ENCODE measurements at places on chromosomes 12 and 14.

DNA sequence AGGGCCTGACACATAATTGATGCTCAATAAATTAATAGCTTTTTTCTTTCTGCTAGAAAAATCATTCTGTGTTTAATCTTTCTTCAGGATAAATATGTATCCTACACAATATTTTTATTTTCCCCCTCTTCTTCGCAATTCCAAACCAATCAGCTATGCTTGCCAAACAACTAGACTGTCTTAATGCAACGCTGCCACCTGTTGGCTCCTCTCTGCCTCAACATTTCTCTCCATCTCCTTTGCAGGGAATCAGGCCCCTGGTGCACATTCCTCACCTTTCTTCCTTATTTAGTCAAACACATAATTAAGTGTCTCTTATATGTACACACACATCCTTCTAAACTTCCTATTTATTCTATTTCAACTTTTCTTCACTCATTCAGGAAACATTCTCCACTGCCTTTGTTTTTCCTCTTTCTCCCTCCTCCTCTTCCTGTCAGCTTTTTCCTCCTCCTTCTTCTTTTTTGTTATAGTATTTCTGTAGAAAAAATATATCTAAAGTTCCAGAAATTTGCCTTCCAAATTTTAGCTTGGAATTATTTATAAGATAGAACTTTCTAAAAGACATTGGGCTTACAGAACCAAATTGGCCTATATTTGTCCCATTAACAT, 406.0 kb downstream of the PRKD1 start:
- peak; percentile 29 for DNase-seq

DNA sequence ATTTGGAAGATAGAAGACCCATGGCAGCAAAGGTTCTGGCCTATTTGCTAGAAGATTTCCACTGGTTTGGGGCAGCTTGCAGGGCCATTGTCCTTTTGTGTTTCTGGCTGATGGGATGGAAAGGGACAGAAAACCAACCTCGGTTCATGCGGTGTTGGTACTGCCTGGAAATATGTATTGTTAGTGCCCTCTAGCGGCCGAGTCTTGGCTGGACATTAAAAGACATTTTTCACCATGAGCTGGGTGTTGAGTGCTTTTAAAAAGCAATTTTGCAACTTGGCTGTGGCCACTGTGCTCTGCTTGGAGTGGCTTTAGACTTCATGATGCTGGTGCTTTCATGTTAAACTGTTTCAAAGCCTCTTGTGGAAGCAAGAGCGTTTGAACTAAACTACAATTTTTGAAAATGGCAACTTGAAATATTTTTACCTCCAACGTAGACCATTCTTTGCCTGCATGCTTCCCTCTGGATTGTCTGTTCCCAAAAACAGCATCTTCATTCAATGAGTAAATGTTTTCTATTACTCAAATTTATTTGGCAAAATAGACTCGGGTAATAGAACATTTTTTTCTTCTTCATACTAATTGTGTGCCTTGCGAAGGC, 102.7 kb upstream of the TBX5 start:
- peak; percentile 5 for DNase-seq

GRCh38 chr12:121773011-121773777, 20.3 kb downstream of the RHOF start:
- DNase-seq: no peak

DNA sequence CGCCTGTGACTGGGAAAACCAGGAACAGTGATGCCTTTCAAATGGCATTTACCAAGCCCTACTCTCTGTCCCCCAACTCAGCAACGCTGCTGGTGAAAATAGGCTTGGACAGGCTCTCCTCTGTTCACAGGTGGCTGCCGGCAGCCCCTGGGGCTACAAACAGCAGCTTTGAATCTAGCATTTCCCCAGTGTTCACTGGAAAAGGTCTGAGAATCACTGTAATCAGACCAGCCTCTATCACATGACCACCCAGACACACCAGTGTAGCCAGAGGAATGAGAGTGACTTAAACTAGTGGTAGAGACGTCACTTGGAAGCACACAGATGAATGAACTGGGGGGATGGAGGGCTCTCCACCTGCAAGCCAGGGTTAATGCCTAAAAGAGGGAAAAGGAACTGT, 151.8 kb downstream of the FOXN3 start:
- no peak for DNase-seq

GRCh38 chr12:93247313-93247991, 130.3 kb upstream of the NUDT4 start:
- DNase-seq: no peak

GRCh38 chr14:74834692-74835392, 41.1 kb downstream of the PROX2 start:
- no peak for DNase-seq

GRCh38 chr12:119180380-119181040, 1.8 kb downstream of the HSPB8 start:
- no peak for DNase-seq

- DNase-seq: no peak
Measured at GRCh38 chr12:13173012-13173932, 23.3 kb upstream of the EMP1 start.

- DNase-seq: peak; percentile 41
Measured at GRCh38 chr14:37232907-37233481, 35.3 kb downstream of the MIPOL1 start.

GRCh38 chr14:26897196-26897595, 299.4 kb upstream of the NOVA1 start:
- DNase-seq: no peak

DNA sequence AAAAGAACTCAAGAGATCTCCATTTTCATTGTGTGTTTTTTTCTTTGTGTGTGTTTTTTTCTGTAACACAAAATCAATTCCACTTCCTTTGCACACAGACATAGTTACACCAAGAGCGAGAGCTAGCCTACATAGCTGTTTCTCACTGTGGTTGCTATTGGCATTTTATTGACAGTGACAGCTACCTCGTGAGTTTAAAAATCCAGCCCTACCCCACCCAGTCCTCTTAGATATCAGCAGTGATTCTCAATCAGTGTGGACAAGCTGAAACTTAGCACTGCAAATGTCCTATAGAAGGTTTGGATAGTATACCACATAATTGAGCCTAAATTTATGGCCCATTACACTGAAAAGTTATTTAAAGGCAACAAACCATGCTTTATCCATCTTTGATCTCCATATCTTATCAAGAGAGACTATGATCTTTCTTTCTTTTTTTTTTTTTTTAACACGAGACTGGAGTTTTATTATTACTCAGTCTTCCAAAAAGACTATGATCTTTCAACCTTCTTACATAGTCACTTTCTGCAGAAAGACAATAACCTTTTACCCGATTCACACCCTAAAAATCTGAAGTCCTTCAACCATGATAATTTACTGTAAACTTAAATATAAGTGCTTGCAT, 46.8 kb downstream of the ATP2B1 start:
- no peak for DNase-seq

- DNase-seq: peak; percentile 42
Measured at GRCh38 chr14:52951681-52952554, 1.1 kb upstream of the FERMT2 start.

DNA sequence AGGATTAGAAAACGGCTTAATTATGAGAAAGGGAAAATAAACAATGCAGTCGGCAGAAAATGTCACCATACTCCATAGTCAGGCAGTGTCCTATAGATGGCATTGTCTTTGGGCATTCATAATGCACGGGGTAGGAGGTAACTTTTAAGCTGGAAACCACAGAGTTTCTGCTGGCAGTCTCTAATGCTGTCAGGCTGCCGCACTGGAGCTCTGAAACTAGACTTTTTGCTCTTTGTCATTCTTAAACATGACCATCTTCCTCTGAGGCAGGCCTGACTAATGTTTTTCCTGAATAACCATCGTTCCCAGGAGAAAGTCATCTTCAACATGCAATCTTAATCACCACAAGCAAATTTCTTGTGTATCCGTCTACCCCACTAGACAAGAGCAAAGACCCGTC, 108.8 kb downstream of the ETNK1 start:
- no peak for DNase-seq

DNA sequence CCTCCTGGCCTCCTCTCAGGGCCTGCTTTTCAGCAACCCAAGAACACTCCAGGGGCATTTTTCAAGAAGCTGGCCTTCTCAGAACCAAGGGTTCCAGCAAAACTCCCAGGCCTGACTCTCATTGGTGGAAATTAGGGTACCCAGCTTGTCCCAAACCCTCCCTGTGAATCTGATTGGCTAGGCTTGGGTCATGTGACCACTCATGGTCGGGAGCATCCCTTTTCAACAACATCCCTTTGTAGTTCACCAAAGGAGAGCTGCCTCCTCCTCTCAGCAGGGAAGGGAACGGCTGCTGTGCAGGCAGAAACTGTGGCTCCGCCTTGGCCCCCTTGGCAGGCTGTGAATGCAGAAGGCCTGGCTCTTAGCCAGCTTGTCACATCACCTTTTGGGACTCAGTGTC, 94.5 kb downstream of the AACS start:
- DNase-seq: no peak

- DNase-seq: peak; percentile 29
Measured at GRCh38 chr12:27048822-27049752, 26.7 kb downstream of the MED21 start.

GRCh38 chr12:78376257-78376656, 488.3 kb upstream of the SYT1 start:
- no peak for DNase-seq

DNA sequence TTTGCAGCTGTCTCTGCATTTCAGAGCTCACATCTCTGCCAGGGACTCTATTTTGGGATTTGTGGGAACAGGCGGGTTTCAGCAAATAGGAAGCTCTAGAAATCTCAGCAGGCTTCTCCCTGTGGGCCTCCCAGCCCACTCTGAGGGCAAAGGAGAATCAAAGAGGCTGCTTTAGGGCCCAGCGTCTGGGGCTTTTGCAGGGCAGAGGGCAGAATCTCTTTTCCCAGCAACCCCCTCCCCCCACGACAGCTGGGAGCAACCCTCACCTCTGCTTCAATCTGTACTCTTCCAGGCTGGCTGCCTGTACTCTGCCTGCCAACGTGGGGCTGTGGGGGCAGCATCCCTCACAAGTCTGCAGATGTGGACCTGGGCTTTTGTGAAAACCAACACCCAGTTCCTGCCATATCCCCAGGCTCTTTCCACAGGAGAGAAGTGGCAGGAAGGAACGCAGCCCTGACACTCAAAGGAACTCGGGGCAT, 529.6 kb upstream of the TBX3 start:
- no peak for DNase-seq

- DNase-seq: peak; percentile 27
Measured at GRCh38 chr12:8890313-8891085, 23.8 kb upstream of the PHC1 start.

DNA sequence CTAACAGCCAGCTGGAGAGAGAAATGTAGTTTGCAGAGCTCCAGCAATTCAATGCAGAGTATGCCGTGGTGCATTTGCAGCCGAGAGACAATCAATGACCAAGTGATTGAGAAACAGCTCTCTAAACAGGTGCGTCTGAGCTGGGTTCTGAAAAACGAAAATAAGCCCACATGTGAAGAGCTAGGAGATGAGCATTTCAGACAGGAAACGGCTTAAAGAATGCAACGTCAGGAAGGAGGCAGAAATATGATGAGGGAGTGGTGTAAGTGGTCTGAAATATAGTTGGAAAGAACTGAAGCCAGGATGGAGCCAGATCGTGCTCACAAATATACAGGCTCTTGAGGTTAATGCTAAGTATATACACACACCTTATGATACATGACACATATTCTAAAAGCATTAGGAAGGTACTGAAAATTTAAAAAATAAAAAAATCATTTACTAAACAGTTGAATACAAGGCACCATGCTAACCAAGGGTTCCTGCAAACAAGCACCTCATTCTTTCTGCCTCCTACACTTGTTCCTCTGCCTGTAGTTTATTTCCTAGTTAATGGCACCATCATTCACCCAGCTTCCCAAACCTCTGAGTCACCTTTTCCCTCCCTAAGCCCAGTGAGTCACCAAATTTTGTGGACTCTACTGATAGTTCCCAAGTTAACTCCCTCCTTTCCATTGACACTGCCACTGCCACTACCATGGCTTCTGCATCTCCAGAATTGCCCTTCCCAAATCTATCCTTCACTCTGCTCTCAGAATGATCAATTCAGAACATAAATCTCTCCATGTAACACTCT, 2.3 kb upstream of the GARIN2 start:
- peak; percentile 73 for DNase-seq

- no peak for DNase-seq
Measured at GRCh38 chr12:19744705-19745218, 305.5 kb downstream of the AEBP2 start.

DNA sequence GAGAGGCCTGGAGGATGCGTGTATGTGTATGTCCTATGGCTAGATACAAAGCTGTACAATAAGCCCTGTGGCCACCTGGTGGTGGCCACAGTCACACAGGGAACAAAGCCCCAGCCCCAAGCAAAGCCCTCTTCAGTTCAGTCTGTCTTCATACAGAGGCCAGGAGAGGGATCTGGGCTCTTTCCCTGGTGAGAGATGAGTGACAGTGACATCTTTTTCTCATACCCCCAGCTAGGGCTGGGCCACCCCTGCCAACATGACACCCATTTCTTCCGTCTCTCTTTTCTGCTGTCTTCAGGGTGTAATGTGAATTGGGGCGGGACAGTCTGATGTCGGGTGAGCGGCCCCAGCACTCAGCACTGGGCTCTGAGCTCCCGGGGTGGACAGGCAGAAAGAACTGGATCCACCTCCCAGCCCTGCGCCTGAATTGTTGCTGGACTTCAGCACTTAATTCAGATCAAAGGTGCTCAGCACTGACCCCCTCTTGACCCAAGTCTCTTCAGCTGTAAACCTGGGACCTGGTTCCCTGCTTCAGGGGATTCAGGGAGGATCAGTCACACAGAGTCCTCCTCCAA, 59.8 kb downstream of the SERPINA3 start:
- DNase-seq: no peak

DNA sequence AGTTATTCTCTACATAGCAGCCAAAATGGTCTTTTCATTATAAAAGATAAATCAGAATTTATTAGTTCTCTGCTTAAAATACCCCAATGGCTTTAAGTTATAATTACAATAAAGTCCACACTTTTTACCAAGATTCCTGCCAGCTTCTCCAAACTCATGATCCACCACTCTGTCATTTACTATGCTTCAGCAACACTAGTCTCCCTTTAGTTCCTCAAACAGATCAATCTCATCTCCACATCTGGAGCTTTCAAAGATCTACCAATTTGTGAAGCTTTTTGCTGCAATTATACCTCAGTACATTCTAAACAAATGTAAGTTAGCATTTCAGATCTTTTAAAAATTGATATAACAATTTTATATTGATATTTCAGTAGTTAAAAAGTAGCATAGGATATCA, 24.9 kb downstream of the CATSPERB start:
- DNase-seq: no peak
